ENCODE measurements at places on chromosomes 12 and 14.

GRCh38 chr12:4157122-4157521, 116.4 kb upstream of the CCND2 start:
- DNase-seq, result no peak

DNA sequence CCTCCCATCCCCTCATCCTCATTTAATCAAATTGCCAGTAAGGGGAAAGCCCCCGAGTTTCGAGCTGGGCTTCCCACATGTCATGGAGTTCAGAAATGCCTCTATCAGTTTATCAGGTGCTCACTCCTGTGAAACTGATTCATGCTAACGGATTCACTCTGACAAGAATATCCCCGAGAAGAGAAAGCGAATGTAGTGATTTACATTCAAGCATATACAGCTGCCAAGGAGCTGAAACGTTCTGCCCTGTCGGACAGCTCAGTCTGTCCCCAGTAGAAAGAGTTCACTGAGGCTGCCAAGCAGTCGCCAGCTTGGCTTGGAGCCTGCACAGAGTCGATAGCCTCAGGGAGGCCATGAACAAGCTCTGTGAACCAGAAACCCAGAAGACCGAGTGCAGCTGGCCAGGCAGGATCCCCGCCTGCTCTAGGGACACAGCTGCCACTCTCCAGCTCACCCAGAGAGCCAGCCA, 88.4 kb downstream of the TMCC3 start:
- DNase-seq, result no peak

- DNase-seq, result no peak
Observed at GRCh38 chr12:112868459-112869041, 38.2 kb upstream of the OAS1 start.

GRCh38 chr12:122976648-122976975, 1.6 kb downstream of the OGFOD2 start:
- no peak for DNase-seq

GRCh38 chr12:88360343-88360742, 218.2 kb downstream of the TMTC3 start:
- DNase-seq, result no peak

DNA sequence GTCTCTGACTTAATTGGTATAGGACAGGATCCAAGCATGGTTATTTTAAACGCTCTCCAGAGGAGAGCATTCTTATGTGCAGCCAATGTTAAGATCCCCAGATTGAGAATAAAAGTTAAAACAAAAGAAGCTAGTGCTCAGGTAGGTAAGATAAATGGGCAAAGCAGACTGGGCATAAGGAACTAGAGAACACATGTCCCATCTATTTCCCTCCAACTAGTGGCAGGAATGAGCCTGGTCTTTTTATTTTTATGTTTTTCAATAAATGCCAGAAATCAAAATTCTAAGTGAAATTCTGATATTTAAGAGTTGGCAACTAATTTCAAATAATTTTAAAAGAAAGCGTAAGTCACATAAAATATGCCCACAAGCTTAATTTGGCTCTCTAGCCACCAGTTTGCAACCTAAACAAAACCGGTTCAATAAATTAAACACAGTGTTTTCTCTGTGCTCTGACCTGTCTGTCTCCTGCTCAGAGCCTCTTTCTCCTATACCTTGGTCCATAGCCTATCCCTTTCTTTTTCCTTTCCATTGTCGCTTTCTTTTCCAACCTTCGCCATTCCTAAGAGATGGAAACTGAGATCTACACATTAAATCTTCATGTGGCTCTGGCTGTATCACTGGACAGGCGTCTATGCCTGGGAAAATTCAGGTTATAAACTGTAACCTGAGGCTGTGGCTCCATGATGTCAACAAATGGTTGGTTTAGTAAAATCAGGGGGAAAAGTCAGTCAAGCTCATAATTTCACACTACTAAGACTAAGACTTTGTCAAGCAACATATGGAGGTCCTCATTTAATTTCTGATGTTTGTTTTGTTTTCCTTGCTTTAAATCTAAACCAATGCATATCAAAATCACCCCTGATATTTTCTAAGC, 5.5 kb downstream of the SLC38A1 start:
- no peak for DNase-seq

DNA sequence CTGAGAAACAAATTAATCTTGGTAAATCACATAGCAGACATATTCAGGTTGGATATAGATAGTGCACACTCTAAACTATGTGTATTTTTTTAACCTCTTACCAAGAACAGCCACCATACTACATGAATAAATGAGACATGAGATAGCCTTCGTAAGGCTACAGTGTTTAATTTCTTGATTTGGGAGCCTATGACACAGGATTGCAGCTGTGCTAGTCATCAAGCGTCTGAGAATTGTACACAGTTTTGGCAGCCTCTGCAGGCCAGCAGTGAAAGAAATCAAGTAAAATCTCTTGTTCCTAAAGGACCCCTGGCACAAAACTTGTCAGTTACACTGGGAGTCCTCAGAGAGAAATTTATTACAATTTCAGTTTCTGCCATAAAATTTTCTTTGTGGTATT, 236.1 kb downstream of the C12orf50 start:
- DNase-seq, result no peak

Measured in CD8-positive, alpha-beta T cell (primary cell).